ENCODE measurements at places on chromosomes 6 and 20.

GRCh38 chr6:34973547-34974248 lies 84.6 kb downstream of the ANKS1A start:
- DNase-seq = no peak

GRCh38 chr6:168920289-168920688 lies 333.4 kb downstream of the THBS2 start:
- no peak for DNase-seq

GRCh38 chr20:11302436-11302835 lies 615.3 kb upstream of the BTBD3 start:
- peak; percentile 55 for DNase-seq

- no peak for DNase-seq
These were observed 323.5 kb upstream of the HSF2 start for GRCh38 chr6:122075917-122076316.

DNA sequence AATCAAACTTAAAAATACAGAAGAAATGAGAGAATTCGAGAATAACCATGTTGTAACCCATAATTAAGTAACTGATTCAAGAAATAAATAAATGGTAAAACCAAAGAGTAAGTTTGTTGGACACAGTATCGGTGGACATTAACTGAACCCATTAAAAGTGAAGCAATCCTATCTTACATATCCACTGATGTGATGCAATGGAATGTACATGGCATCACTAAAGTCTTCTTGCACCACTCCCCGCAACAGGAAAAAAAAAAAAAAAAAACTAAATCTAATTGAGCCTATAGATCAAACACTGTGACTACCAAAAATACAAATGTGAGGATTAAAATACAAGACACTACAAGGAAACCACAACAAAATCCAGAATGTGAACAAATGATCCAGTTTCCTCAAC lies 7.9 kb downstream of the SNX14 start:
- peak; percentile 26 for DNase-seq
